ENCODE measurements at places on chromosomes 6 and 20. TPM values are rescaled to one million over a fixed set of nuclear protein-coding genes. Genes with fewer than 3 reads are reported as not detected.

DNA sequence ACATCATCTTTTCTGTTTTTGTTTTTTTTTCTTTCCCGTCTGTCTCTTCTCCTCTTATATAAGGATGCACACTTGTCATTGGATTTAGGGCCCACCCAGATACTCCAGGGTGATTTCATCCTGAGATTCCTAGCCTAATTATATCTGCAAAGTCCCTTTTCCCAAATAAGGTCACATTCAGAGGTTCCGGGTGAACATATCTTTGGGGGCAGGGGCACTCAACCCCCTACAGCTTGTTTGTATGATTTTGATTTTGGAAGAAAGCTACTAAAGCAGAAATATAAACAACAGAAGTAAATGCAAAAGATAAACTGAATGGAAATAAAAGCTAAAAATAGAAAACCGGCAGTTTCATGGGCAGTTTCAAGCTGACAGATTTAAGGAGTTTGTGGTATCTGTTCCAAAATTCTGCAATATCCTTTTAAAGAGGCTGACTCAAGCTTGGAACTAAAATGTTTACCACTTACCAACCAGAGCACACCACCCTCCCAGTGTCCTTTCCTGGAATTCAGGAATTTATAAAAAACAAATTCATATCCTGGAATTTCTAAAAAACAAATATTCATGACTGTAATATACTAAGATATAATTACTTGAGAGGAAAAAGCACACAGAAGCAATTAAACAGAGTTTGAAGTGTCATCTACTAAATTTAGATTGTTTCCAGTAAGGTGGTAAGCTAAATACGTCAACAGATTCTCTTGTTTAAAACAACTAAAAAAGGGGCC is 100.0 kb upstream of the CARMIL1 start:
- peak overlapping the region; percentile 66 for H3K27ac ChIP-seq
- H3K4me3 ChIP-seq, result peak overlapping the region; percentile 26
- no peaks in the 10 kb centered on the region for H3K27me3 ChIP-seq
- H3K4me1 ChIP-seq, result peaks cover 46% of the 10 kb centered on the region

Gene KIAA0408
- total RNA-seq, result 1.4 TPM

Gene RAMACL
- total RNA-seq, result 0.13 TPM

DNA sequence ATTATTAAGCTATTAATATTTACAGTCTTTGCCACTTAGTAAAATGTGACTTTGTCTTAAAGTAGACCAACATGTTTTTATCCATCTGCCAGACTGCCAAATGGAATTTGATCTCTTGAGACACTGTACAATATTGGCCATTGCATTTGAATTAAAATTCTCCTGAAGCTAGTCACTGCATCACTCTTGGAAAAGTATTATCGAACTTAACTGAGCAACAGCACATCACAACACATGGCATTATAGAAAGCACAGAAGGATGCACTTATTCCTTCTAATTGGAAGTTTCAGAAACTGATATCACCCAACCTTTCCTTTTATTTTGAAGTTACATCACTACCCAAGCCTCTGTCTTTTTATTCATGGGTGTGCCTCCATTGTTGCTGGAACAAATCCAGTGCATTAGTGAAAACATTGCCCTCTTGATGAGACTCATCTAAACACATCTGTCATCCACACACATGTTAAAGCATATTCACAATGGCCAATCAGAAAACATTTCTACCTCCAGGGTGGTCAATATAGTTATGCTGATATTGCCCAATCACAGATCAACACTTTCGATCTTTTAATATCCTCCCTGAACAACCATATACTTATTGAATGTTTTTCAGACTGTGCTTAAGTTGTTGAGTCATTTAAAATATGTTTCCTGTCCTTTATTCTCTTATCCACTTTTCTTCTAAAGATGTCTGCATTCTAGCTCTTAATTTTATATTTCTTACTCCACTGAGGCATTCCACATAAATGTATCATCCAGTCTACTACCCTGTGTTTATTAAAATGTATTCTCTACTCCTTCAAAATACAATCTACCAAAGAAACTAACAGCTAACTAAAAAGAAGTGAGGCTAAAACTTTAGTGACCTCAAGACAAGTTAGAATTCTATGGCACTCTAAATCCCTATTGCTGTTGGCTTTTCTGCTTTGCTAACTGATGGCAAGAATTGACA is 535.0 kb downstream of the RFPL4B start:
- H3K4me3 ChIP-seq, result no peak overlapping the region
- H3K36me3 ChIP-seq, result no peaks in the 10 kb centered on the region
- DNase-seq, result peak; percentile 48
- H3K4me1 ChIP-seq, result peaks cover 45% of the 10 kb centered on the region

DNA sequence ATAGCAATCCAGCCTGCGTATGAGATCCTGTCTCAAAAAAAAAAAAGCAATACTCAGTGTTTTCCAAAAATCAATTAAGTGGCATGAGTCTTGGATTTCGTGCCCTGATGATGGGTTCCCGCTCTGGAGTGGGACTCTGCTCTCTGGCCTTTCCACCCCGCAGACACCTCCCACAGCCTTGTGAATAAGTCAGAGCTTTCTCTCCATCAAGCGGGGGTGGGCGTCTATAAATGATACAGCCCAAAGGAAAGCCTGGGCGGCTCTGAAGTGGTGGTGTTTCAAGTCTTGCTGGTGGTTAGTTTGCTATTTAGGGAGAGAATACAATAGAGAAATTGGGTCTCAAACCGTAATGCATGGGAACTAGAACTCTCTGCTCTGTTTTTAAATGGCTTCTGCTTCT is 52.5 kb upstream of the TAGAP start:
- no peak overlapping the region for H3K4me3 ChIP-seq
- H3K27me3 ChIP-seq, result peaks cover under 1% of the 10 kb centered on the region
- H3K27ac ChIP-seq, result no peak overlapping the region
- DNase-seq, result no peak

DNA sequence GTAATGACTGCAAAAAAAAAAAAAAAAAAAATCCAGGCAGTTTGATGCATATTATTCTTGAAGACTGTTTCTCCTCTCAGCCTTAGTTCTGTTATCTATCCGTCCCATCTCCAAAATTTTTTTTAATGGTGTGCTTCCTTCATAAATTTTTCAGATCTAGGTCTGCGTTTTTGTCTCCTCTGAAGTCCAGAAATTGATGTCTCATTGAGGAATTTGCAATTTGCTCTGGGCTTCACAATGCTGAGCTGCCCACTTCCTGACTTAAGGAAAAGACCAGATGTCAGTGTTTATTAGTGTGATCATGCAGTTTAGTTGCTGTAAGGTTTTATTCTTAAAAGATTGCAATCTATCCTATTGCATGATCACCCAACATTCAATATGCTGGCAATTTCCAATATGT is 297.6 kb downstream of the ZNF217 start:
- peaks cover 11% of the 10 kb centered on the region for H3K4me1 ChIP-seq
- no peaks in the 10 kb centered on the region for H3K27me3 ChIP-seq
- DNase-seq, result peak; percentile 29
- H3K27ac ChIP-seq, result no peak overlapping the region

Gene MUCL3
- not detected for total RNA-seq

Gene DEFB132
- total RNA-seq, result not detected

Gene NNAT
- not detected for total RNA-seq

- no peaks in the 10 kb centered on the region for H3K4me1 ChIP-seq
- H3K36me3 ChIP-seq, result no peaks in the 10 kb centered on the region
- no peak overlapping the region for H3K4me3 ChIP-seq
- H3K27ac ChIP-seq, result no peak overlapping the region
- H3K27me3 ChIP-seq, result no peaks in the 10 kb centered on the region
Measured at GRCh38 chr6:158677906-158678578, 28.2 kb downstream of the SYTL3 start.

Gene POPDC3
- 45.1 TPM for total RNA-seq

GRCh38 chr20:18388860-18389259 is 78.0 kb downstream of the DZANK1 start:
- H3K4me3 ChIP-seq, result no peak overlapping the region
- H3K27ac ChIP-seq, result no peak overlapping the region
- peak; percentile 53 for DNase-seq
- H3K4me1 ChIP-seq, result peaks cover 7% of the 10 kb centered on the region

- no peak for DNase-seq
- H3K27me3 ChIP-seq, result no peaks in the 10 kb centered on the region
- H3K4me1 ChIP-seq, result peaks cover 27% of the 10 kb centered on the region
Measured at GRCh38 chr6:18413381-18413780, 26.2 kb downstream of the RNF144B start.

DNA sequence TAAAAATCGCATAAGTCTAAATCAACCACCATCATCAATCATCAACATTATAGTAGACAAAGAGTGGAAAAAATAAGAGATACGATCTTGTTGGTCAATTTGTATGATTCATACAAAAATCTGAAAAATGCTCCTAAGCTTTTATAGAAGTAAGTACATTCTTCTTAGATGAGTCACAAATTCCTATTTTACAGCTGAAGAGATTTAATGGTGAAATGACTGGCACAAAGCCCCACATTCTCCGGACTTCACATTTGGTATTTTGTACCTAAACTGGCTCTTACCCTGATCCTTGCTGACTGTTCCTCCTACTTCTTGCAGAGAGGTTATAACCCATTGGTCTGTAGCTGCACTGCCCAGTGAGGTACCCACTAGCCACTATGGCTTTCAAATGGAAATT is 29.9 kb upstream of the PREP start:
- H3K4me3 ChIP-seq, result no peak overlapping the region
- peaks cover 58% of the 10 kb centered on the region for H3K4me1 ChIP-seq
- no peaks in the 10 kb centered on the region for H3K36me3 ChIP-seq
- H3K27me3 ChIP-seq, result no peaks in the 10 kb centered on the region

GRCh38 chr6:52595796-52596130 is 18.9 kb upstream of the TRAM2 start:
- peak overlapping the region; percentile 60 for H3K4me3 ChIP-seq
- H3K27me3 ChIP-seq, result no peaks in the 10 kb centered on the region
- peaks cover 52% of the 10 kb centered on the region for H3K4me1 ChIP-seq
- no peaks in the 10 kb centered on the region for H3K36me3 ChIP-seq

- H3K4me3 ChIP-seq, result peak overlapping the region; percentile 99
- peak overlapping the region; percentile 99 for H3K27ac ChIP-seq
- H3K27me3 ChIP-seq, result no peaks in the 10 kb centered on the region
- peaks cover 67% of the 10 kb centered on the region for H3K4me1 ChIP-seq
- peaks cover 38% of the 10 kb centered on the region for H3K36me3 ChIP-seq
Measured at GRCh38 chr20:45342855-45343531, 5.2 kb downstream of the SDC4 start.

- no peaks in the 10 kb centered on the region for H3K27me3 ChIP-seq
- no peak overlapping the region for H3K27ac ChIP-seq
- peaks cover 10% of the 10 kb centered on the region for H3K4me1 ChIP-seq
- peaks cover 19% of the 10 kb centered on the region for H3K36me3 ChIP-seq
- H3K4me3 ChIP-seq, result no peak overlapping the region
- no peak for DNase-seq
Measured at GRCh38 chr6:106293116-106293515, 32.4 kb downstream of the ATG5 start.

DNA sequence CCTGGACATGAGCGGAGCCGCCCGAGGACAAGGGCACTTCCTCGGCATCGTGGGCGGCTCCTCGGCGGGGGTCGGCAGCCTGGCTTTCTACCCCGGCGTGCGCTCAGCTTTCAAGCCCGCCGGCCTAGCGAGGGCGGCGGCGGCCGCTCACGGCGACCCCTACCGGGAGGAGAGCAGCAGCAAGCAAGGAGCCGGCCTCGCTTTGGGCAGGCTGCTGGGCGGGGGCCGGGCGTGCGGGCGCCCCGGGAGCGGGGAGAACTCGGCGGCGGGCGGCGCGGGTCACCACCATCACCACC is 6.7 kb downstream of the PRDM13 start:
- peak; percentile 60 for DNase-seq
- H3K36me3 ChIP-seq, result no peaks in the 10 kb centered on the region
- H3K27ac ChIP-seq, result no peak overlapping the region
- no peaks in the 10 kb centered on the region for H3K4me1 ChIP-seq

Gene ZNF391
- 4.7 TPM for total RNA-seq

Gene GJA1
- 248 TPM for total RNA-seq

GRCh38 chr20:57048027-57048869 is 218.2 kb downstream of the BMP7 start:
- H3K27ac ChIP-seq, result no peak overlapping the region
- no peaks in the 10 kb centered on the region for H3K36me3 ChIP-seq
- no peak overlapping the region for H3K4me3 ChIP-seq
- no peaks in the 10 kb centered on the region for H3K4me1 ChIP-seq

- H3K36me3 ChIP-seq, result no peaks in the 10 kb centered on the region
- H3K4me1 ChIP-seq, result peaks cover 11% of the 10 kb centered on the region
- H3K27me3 ChIP-seq, result no peaks in the 10 kb centered on the region
- H3K27ac ChIP-seq, result no peak overlapping the region
- no peak overlapping the region for H3K4me3 ChIP-seq
- no peak for DNase-seq
Measured at GRCh38 chr20:48819821-48820648, 7.8 kb downstream of the PREX1 start.

Gene MDFI
- total RNA-seq, result 1.4 TPM

GRCh38 chr6:114247101-114247500 is 95.7 kb downstream of the HS3ST5 start:
- no peaks in the 10 kb centered on the region for H3K36me3 ChIP-seq
- DNase-seq, result no peak
- no peaks in the 10 kb centered on the region for H3K4me1 ChIP-seq
- no peak overlapping the region for H3K4me3 ChIP-seq
- no peak overlapping the region for H3K27ac ChIP-seq

Gene ADTRP
- 1.3 TPM for total RNA-seq

- peaks cover 5% of the 10 kb centered on the region for H3K4me1 ChIP-seq
- peak; percentile 52 for DNase-seq
- no peak overlapping the region for H3K27ac ChIP-seq
- H3K4me3 ChIP-seq, result no peak overlapping the region
- H3K27me3 ChIP-seq, result no peaks in the 10 kb centered on the region
Measured at GRCh38 chr20:56626367-56627121, 2.6 kb upstream of the TFAP2C start.

DNA sequence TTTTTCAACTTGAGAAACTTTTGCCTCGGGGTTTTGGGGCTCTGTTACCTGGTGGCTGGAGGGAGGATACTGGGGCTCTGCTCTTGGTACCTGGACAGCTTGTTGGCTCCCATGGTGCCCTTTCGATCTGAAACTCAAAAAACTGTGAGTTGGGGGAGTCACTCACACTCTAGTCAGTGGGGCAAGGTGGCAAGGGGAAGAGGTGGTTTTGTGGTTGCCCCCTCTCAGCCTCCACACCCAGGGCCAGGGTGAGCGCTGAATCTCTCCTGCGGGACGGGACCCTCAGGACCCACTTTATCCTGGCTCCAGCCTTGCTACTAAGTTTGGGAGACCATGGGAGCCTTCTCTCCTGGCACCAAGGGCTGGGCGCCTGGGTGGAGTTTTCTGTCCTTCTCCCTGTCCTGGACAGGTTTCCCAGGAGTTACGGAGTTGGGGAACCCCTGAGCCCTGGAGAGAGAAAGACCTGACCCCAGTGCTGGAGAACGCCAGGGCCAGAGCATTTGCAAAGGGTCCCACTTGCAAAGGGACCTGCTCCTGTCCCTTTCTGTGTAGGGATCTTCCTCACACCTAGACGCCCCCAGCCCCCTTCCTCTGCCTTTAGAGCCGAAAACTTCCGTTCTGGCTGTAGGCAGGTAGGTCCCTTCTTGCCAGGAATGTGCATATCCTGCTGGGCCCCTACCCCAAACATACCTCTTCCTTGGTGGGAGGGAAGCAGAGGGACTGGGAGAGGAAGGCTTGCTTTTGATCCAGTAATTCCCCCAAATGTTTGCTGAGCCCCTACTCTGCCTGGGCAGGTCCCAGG is 2.9 kb downstream of the FOXP4 start:
- no peaks in the 10 kb centered on the region for H3K4me1 ChIP-seq
- H3K27ac ChIP-seq, result no peak overlapping the region
- H3K27me3 ChIP-seq, result no peaks in the 10 kb centered on the region

GRCh38 chr20:20358801-20359200 is 9.1 kb upstream of the INSM1 start:
- no peak for DNase-seq
- no peak overlapping the region for H3K27ac ChIP-seq
- no peak overlapping the region for H3K4me3 ChIP-seq
- peaks cover 31% of the 10 kb centered on the region for H3K27me3 ChIP-seq
- no peaks in the 10 kb centered on the region for H3K4me1 ChIP-seq

All from GM23248 (cell line).